ENCODE measurements at places on chromosomes 6 and 20.

- DNase-seq = no peak
These were observed 132.8 kb downstream of the PHACTR3 start for GRCh38 chr20:59737073-59737666.

DNA sequence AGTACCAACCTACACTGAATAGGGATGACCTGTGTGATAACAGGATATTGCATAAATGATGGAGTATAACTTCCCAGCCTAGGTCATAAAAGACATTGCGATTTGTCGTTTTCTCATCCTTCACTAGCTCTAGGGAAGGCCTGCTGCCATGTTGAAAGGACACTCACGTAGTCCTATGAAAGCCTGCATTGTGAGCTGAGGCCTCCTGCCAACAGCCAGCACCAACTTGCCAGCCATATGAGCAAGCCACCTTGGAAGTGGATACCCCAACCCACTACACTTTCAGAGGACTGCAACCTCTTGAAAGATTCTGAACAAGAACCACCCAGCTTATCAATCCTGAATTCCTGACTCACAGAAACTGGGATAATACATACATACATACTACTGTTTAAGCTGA is 3.5 kb upstream of the PANK2 start:
- DNase-seq = no peak

GRCh38 chr20:56953048-56953586 is 313.3 kb downstream of the BMP7 start:
- DNase-seq = no peak

DNA sequence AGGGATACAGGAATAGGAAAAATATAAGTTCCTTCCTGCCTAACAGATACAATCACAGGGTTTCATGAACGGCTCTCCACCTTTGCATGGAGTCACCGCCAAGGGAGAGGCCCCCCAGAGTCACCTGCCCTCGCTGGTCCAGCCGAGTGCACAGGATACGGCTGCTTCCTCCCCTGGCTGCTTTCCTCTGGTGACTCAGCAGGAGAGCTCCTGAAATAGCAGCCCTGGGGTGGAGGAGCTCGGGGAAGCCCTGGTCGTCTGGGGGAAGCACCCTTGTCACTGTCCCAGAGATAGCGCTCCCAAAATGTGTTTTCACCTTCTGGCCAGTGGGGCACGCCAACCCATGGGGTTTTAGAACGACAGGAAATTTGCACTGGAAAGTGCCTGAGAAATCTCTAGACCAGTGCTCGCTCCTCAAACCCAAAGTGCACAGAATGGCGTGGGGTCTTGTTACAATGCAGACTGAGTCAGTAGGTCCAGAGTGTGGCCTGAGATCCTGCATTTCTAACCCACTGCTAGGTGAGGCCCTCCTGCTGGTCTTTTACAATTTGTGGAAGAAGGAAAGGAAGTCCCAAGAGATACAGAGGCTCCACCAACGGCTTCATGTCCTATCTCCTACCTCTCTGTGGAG is 35.9 kb upstream of the FAM50B start:
- DNase-seq = no peak

DNA sequence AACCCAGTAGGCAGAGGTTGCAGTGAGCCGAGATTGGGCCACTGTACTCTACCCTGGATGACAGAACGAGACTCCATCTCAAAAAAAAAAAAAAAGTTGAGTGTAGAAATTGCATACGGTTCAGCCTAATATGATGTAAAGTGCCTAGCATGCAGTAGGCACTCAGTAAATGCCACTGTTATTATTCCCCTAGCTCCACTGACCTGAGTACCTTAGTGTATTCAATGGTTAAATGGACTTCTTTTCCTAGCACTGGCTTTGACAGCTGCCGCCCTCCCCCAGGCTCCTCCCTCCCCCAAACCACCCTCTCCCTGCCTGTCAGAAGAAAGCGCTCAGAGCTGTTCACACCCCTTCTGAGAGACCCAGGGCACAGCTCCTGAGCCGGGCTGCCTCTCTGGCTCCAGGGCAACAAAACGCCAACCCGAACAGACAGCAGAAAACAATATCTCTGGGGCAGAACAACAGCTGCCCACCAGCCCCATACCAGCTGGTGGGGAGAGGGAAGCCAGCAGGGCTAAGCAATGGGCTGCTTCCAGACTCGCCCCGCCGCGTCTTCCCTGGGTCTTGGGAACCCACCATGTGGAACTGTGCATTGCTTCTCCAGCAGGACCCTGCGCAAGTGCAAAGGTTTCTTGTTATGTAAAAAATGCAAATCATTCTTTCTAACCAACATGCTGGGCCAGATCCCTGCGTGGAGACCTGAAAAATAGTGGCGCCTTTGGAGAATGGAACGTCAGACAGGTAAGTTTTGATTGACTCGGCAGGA is 4.5 kb downstream of the CPNE5 start:
- DNase-seq = no peak

DNA sequence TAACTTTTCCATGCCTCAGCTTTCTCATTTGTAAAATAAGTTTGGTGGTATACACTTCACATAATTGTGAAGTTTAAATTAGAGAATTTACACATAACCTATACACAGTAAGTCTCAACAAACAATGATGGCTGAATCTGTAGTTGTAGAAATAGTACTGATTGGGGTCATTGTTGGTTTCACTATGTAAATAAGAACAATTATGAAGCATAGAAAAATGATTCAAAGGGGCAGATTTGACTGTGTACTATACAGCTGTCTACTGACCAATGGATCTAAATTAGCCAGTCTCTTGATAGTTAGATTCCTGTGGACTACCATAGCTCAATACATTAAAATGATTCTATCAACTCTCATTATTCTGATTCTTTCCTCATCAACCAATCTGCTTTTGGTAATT is 181.1 kb upstream of the STXBP5 start:
- DNase-seq = no peak

DNA sequence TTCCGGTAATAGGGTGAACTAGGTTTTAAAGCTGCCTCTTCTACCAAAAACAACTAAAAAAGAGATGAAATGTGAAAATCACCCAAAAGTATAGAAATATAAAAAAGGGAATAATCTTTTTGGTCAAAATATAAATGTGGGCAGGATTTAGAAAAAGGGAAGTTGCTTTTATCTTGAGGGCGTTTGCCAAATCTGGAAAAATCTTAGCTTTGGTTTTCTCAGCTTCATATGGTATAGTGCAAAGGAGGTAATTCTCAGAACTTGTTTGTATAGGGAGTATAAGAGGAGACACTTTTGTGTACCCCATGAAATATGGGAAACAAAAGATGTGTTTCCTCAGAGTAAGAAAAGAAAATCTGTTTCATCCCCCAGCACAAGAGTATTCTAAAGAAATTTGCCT is 54.2 kb upstream of the TRIM26 start:
- DNase-seq = no peak

- DNase-seq = no peak
These were observed 31.0 kb downstream of the CDK5RAP1 start for GRCh38 chr20:33370291-33370690.

GRCh38 chr6:127178746-127179145 is 60.3 kb downstream of the RSPO3 start:
- DNase-seq = no peak

GRCh38 chr6:33696548-33697518 is 14.7 kb downstream of the UQCC2 start:
- no peak for DNase-seq

DNA sequence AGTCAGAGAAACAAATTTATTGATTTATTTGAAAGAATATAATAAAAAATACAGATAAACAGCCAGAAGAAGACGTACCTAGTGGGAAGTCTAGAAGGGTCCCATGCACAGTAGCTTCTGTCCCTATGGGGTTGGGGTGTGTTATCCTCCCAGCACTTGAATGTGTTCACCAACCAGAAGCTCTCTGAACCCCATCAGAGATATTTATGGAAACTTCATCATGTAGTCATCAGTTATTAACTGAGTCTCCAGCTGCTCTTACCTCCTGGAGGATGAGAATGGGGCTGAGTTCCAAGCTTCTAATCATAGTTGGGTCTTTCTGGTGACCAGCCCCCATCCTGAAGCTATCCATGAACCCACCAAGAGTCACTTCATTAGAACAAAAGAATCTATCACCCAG is 15.4 kb upstream of the USP45 start:
- no peak for DNase-seq

DNA sequence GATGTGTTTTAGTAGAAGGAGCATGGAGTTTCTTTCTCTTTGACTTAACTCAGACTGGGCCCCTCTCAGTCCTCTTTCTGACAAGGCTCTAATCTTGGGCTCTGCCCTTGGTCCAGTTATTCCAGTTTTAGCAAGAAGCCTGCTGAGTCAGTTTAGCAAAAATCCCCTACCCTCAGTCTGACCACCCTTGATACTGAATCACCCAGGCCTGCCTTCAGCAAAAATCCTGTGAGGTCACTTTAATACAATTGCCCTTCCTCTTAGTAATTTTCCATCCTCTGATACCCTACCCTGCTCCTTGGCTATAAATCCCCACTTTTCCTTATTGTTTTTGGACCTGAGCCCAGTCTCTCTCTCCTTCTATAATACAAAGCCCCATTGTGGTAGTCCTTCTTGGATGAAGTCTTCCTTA is 326.7 kb upstream of the NOX3 start:
- no peak for DNase-seq

DNA sequence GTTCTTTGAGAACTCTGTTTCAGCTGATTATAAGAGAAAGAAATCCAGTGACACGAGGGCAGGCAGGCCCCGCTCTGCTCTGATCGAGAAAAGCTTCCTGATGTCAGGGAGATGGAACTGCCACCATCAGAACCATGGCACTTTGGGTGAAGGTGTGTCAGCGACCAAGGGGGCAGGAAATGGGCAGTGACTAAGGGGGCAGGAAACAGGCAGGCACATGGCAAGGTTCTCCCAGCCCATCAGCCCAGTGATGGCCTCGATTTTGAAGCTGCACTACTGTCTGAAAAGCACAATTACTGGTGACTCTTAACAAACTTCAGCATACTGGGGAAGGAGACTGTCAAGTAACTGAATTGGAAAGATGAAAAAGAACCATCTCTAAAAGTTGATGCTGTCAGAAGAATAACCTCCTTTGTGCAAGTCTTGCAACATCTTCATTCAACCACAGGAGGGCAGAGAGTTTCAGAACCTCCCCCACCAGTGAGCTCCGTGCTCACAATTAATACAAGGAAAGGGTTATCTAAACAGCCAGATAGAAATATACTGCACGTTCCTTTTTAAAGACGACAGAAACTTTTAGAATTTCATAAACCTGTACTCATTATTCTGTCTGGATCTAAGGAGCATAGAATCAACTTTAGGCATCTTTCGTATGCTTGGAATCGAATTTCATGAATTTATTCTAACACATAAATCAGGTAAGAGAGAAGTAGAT is 39.1 kb downstream of the TMX4 start:
- no peak for DNase-seq

GRCh38 chr6:137191670-137192069 is 18.2 kb upstream of the IL22RA2 start:
- no peak for DNase-seq

- no peak for DNase-seq
These were observed 10.0 kb downstream of the HBS1L start for GRCh38 chr6:135044639-135045038.

GRCh38 chr20:40641202-40641601 is 47.8 kb downstream of the MAFB start:
- no peak for DNase-seq

DNA sequence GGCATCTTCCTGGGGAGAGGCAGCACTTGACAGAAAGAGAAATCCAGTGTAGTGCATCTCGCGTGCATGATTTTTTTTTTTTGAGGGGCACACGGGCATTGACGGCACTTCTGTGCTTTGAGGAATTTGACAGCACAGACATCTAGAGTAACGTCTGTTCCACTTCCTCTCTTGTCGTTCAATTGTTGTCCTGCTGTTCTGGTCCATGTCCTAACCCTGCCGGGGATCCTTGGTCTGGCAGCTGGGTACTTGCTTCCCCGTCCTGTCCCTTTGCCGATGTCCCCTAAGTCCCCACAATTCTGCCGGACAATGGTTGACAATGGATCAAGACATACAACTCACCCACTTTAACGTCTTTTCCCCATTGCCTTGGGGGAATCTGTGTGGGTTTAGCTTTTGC is 46.0 kb upstream of the NAA20 start:
- no peak for DNase-seq

DNA sequence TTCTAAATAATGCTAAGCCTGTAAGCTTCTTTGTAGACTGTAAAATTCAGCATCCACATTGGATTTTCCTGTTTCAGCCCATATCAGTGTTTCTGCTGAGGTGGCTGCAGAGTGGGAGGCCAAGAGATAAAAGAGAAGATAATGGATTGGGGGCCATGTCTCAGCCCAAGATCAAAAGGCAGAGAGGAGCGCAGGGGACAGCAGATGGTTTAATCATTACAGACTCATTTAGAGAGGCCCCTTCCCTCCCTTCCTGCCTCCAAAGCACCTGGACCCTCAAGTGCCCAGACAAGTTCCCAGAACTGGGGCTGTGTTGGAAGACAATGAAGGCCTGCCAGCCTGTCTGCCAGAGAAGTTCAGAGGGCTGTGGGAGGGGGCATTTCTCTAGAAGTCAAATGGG is 20.4 kb upstream of the CTNNBL1 start:
- DNase-seq = no peak

GRCh38 chr6:107989166-107990094 is 31.4 kb upstream of the SEC63 start:
- no peak for DNase-seq

- no peak for DNase-seq
These were observed 864 bp upstream of the CEBPB start for GRCh38 chr20:50189681-50190250.

GRCh38 chr6:42389736-42390135 is 62.0 kb downstream of the TRERF1 start:
- DNase-seq = no peak

GRCh38 chr20:33503564-33503963 is 13.7 kb downstream of the CBFA2T2 start:
- no peak for DNase-seq

DNA sequence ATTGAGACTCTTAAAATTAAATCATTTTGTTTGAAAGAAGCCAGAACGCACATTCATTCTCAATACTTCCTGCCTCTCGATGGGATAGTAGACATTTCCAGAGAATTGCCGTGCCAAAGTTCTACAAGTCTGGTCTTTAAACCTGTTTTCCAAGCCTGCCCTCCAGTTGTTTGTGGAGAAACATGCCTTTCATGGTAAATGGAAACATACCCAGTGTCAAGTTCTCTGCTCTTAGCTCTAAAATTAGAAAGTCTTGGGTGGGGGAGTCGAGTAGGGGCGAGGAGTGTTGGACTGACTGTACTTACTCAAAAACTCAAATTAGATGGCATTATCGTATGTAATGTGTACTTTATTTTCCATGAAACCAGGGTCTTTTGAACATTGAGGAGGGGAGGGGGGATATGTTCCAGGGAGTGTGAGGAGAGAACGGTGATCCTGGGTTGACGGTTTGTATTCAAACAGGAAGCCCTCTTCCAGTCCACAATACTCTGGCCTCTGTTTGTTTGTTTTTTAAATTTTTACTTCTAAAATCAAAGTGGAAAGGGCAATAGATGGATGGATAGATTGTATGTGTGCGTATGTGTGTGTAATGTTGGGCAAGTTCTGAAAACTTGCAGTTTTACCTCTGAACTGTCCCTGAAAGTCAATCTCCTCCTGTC is 106.8 kb upstream of the ARMC2 start:
- DNase-seq = no peak

GRCh38 chr20:58102261-58102660 is 126.2 kb downstream of the ANKRD60 start:
- no peak for DNase-seq

- DNase-seq = no peak
These were observed 42.6 kb downstream of the KCNS1 start for GRCh38 chr20:45058168-45058850.

- no peak for DNase-seq
These were observed 56.7 kb downstream of the FAM135A start for GRCh38 chr6:70470016-70470415.
